ENCODE measurements at places on chromosomes 6 and 20.
A peak's percentile ranks its signal among the peaks of the same experiment; 100 is the strongest.

DNA sequence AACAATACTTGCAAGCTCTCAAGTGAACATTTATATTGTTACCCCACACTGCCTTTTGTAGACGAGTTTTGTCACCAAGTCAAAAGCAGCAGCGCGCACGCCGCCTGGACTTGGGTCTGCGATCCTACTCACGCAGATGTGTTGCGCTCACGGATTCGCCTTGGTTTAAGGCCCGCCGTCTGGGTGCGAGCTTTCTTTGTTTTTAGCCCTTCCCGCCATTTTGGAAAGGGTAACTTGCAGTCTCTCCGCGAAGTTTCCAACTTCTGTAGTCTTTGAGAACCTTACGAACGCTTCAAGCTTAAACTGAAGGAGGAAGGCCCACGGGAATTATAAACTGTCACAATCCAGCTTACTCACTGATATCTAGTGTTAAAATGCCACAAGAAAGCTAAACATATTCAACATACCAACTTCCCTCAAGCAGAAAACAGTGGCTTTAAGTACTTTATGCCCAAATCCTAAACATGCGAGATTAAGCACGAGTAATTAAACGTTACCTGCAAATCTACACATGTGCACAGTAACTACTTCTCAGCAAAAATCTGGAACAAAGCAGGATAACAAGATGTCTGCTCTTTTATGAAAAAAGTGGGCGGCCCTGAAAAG is 80.4 kb upstream of the BTN3A2 start:
- DNase-seq = no peak

GRCh38 chr6:33570806-33571636 is 9.1 kb downstream of the BAK1 start:
- DNase-seq = peak; percentile 78

DNA sequence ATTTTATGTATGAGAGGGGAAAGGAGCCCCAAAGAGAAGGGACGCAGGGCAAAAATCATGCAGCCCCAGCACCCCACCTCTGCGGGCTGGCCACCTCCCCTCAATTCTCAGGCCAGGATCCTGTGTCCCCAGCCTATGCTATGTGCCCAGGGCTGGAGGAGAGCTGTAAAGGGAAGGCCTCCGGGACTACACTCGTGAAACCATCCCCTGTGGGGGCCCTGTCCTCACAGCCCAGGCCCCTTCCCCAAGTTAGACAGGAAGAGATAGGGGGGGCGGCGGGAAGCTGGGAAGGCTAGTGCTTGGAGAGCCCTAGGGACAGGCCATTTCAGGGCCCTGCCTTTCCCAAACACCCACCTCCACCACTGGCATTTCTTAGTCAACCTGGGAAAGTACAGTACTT is 1.4 kb upstream of the COL11A2 start:
- no peak for DNase-seq

GRCh38 chr20:57699395-57699794 is 10.4 kb downstream of the PMEPA1 start:
- no peak for DNase-seq

DNA sequence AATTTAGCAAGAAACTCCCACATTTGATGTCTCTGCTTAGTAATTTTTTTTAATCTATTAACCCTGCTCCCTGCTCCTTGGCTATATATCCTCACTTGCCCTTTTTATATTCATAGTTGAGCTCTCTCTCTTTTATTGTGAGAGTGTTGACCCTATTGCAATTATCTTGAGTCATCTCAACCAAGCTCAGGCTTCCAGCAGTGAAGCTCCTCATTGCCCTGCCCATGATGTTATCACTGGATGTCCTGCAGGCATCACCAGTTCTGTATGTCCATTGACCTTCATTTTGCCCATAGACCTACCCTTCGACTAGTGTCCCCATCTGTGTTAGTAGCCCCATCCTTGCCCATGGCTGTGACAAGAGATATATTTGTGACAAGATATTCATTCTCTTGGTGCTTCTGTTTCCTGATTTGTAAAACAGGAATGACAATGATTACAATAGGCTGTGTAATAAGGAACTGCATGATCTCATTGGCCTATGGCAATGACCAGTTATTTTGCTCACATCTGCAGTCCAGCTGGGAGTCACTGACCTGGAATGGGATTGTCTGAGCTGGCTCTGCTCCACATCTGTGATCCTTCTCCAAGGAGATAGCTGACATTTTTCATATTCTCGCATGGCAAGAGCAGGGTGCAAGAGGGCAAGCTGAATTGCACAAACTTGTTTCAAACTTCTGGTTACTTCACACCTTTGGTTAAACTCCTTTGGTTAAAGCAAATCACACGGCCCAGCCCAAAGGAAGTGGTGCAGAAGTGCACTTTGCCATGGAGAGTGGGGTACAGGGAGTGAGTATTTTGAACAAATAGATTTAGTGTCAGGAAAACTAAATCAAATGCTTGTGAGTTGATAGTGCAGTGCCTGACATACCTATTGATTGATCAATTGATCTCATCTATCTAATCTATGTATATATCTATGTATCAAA is 47.7 kb upstream of the CST5 start:
- DNase-seq = no peak

GRCh38 chr6:69945192-69945591 is 78.8 kb downstream of the COL19A1 start:
- DNase-seq = no peak

GRCh38 chr6:138310821-138311220 is 66.9 kb upstream of the SMIM28 start:
- no peak for DNase-seq

- DNase-seq = no peak
Observed at GRCh38 chr6:149942461-149942829, 631 bp downstream of the ULBP2 start.

GRCh38 chr20:50932691-50933280 is 1.5 kb upstream of the ADNP start:
- no peak for DNase-seq

DNA sequence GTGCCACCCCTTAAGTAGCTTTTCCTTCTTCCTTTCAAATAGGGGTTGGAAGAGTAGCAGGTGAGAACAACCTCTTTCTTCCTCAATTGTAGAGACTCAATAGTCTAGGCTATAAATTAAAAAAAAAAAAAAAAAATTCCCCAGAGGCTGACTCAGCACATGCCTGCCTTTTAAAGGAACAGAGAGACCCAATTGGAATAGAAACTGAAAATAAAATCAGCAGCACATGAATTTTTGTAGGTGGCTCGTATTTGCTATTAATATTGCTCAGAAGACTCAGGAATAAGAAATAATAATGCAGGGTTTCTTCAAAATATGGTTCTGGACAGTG is 19.3 kb downstream of the TOP1 start:
- no peak for DNase-seq

- DNase-seq = no peak
Observed at GRCh38 chr6:147704691-147705090, 196.2 kb downstream of the SAMD5 start.

DNA sequence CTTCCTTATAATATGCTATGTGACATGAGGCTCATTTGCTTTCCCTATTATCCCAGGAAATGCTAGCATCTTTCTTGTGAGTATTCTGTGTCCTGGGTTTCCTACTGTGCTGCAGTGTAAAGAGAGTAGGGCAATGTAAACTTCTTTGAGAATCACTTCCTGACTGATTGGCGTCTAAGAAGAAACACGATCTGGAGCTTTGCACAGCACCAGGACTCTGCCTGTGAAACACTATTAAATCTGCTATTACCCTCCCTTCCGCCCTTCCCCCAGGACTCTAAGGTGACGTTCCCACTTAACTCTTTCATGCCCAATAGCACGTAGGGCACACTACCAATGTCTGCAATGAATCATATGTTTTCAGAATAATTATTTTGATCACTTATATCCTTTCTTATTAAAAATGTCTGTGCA is 607.3 kb upstream of the CITED2 start:
- no peak for DNase-seq

DNA sequence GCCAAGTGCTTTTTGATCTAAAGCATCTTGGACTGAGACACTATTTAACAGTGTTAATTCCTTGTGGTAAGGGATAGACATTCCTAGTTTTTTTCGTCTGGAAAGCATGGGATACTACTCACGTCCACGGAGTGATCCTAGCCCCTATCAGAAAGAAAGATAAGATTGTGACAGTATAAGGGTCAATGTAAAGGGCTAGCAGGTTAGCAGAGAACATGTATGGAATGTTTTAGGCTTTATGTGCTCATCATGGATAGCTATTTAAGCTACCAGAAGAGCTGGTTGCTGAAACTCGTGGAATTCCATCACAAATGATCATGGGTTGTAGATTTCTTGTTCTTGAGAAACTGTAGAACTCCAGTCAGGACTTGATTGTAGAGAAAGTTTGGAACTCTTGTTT is 32.1 kb downstream of the CYB5R4 start:
- no peak for DNase-seq

- DNase-seq = no peak
Observed at GRCh38 chr6:98672681-98673475, 161.5 kb upstream of the POU3F2 start.

DNA sequence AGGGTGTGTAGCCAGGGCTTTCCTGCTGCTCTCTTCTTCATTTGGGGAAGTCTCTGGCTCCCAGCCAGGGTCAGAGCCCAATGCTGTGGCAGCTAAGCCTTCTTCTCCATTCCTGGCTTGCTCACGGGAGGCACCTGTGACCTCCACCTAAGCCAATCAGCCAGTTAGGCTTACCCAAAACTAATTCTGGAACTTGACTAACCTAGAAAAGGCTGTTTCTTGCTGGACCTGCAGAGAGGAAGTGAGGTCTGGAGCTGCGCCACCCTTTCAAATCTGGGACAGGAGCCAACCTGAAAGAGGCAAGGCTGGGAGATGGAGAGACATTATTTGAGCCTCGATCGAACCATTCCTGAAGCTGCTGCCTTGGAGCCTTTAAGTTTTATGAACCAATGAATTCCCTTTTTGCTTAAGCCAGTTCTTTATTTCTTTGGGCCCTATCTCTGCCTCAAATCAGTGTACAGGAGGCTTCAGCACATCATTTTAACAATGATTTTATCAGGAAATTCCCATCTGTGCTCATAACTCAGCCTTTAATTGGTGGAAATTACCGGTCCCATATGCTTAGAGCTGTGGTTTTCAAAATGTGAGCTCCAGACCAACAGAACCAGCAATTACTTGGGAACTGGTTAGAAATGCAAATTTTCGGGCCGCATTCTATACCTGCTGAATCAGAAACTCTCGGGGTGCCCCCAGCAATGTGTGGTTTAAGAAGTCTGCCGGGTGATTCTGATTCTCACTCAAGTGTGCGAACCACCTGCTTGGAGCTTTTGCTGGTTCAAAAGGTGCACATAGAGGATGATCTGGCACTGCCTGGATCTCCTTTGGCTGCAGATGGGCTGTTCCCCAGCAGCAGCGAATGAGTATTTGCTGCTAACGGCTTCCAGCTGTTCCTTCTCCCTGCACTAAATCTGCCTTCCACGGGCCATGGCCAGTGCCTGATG is 97.4 kb upstream of the RNF24 start:
- DNase-seq = no peak

GRCh38 chr6:53282741-53283140 is 66.0 kb downstream of the ELOVL5 start:
- no peak for DNase-seq

DNA sequence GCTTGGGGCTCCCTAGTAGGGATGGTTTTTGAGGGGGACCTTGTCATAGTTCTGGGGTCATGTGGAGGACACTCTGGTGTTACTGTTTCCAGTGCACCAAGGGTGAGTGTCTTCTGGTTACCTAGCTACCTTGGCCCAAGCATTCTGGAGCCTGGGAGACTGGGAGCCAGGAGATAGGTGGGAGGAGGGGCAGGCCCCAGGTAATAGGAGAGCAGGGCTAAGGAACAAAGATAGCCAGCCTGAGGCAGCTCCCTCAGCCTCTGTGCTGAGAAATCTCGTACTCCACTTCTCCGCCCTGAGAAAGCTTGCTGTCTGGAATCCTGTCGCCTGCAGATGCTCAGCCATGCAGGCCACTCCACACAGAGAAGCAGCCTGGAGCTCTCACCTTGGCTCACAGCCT is 8.3 kb upstream of the ENTPD6 start:
- no peak for DNase-seq

- DNase-seq = no peak
Observed at GRCh38 chr6:23415819-23416427, 710.1 kb upstream of the NRSN1 start.

DNA sequence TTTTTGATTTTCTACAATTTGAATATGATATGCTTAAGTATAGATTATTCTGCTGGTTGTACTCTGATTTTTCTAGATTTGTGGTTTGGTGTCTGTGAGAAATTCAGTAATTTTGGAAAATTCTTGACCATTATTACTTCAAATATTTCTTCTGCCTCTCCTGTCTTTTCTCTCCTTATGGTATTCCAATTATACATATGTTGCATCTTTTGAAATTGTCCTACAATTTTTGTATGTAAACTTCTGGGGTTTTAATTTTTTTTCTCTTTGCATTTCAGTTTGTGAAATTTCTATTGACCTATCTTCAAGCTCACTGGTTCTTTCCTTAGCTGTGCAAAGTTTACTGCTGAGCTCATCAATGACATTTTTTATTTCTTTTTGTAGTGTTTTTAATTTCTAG is 534.4 kb upstream of the SLC35B3 start:
- DNase-seq = no peak

DNA sequence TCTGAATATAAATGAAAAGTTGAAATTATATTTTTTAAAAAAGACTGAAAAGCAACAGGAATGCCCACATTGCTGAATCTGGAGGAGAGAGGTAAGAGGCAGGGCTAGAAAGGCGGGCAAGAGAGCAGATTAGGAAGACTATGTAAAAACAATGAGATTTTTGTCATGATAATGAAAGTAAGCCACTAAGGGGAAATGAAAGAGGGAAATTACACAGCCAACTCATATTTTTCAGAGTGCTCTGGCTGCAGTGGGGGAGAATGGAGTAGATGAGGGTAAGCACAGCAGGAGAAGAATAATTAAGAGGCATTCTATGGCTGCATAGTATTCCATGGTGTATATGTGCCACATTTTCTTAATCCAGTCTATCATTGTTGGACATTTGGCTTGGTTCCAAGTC is 281.9 kb downstream of the PKHD1 start:
- no peak for DNase-seq

DNA sequence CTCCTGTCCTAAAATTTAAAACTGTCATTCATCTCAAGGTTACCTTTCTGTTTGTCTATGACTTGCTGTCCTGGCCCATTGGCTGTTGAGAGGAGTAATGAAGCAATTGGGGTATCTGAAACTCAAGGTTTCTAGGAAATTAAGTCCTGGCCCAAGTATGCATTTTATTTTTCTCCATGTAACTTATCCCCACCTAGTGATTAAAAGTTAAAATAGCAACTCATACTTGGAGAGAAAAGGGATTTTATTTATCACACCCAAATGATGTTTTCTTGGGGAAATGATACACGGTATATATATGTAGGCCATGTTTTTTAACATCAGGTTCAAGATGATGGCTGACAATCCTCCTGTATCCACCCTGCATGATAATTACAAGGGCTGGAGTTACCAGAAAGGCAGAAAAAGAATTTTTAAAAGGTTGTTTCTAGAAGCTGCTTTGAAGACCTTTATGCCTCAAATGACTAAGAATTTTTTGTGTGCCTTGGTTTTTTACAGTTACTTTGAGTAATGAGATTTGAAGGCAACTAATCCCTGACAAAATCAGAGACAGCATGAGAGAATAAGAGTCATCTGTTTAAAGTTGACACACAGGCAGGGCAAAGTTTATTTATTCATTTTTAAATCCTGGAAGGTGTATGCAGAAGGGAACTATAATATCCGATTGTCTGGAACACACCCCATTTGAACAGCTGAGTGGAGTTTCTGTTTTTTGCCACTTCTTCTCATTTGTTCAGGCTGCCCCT is 28.9 kb upstream of the C6orf58 start:
- no peak for DNase-seq

Measured in stimulated activated CD8-positive, alpha-beta memory T cell treated with anti-CD3 and anti-CD28 coated beads, Interleukin-4, amount 100 ng/mL, for 4 hours (primary cell).